ENCODE measurements at places on chromosomes 11 and 22. TPM values are rescaled to one million over a fixed set of nuclear protein-coding genes. Genes with fewer than 3 reads are reported as not detected.

RAB6A gene
- 150 TPM for total RNA-seq

DNA sequence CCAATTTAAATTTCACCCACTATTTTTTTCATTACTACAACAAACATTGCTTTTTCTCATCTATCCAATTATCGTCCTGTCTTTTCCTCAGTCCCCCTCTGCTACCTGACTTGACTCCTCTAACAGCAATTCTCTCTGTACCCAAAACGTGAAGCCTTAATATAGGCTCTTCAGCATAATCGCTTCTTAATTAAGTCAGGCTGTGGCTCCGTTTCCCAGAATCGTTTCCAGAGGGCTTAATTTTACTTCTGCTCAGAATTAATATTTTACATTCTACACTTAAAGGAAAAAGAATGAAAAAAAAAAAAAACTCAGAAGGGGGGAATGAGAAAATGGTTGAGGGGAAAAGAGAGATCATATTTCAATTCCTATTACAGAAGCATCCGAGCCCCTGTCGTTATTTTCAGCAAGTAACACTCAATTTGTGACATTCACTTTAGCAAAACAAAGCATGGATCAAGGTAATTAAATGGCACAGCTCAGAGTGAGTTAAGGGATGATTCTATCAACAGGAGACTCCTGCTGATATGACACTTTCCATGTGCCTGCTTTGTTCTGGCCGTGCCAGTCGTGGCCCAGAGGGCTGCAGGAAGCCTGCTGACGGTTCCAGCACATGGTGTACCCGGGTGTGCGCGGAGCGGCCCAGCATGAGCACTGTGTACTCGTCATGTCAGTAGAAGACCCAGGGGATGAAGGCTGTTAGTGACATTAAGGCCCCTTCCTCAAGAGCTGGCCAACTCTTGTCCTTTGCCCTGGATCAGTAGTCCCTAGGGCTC lies 272.5 kb downstream of the NTM start:
- H3K27me3 ChIP-seq, result no peaks in the 10 kb centered on the region
- no peaks in the 10 kb centered on the region for H3K4me1 ChIP-seq
- no peak overlapping the region for H3K4me3 ChIP-seq
- no peaks in the 10 kb centered on the region for H3K36me3 ChIP-seq
- DNase-seq, result no peak
- H3K27ac ChIP-seq, result no peak overlapping the region

GRCh38 chr11:11558396-11558795 lies 63.4 kb downstream of the GALNT18 start:
- H3K4me1 ChIP-seq, result peaks cover 40% of the 10 kb centered on the region
- no peak overlapping the region for H3K4me3 ChIP-seq
- DNase-seq, result no peak
- H3K36me3 ChIP-seq, result no peaks in the 10 kb centered on the region
- peak overlapping the region; percentile 54 for H3K27ac ChIP-seq
- H3K27me3 ChIP-seq, result no peaks in the 10 kb centered on the region

RFPL2 gene
- total RNA-seq, result not detected

DNA sequence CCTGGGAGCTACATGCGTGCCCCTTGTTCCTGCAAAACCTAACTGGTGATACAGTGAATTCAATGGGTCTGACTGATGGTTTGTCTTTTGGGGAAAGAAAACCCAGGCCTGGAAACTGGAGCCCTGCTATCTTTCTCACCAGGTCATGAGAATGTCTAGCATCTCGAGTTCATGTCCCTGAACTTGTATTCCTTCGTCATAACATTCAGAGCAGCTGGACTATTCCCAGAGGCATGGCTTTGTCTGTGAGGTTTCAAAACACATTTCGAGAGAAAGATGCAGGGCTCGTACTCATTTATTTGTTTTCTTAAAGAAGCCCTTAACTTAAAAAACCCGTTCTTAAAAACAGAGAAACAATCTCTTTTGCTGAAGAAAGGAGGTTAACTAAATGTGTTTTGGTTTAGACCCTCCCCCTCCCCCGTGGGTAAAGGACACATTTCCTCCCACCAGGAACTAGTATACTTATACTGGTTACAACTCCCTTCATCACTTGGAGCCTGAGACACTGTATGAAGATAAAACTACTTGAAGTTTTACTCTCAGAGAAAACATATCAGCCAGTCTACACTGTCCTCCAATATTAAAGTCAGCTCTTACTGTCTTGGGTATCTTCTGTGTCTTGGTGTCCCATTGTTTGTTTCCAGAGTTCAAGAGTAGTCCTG lies 43.2 kb downstream of the ME3 start:
- H3K36me3 ChIP-seq, result no peaks in the 10 kb centered on the region
- no peak overlapping the region for H3K4me3 ChIP-seq
- H3K4me1 ChIP-seq, result peaks cover 3% of the 10 kb centered on the region

HBG1 gene
- not detected for total RNA-seq

Measured in left lung (tissue), 14 donors.